Pulmonary artery endothelial cell (primary cell): ENCODE measurements at places on chromosomes 6 and 20.
A peak's percentile ranks its signal among the peaks of the same experiment; 100 is the strongest.

GRCh38 chr20:3681931-3682781 lies at the start of gene ADAM33:
ADAM33 (minus strand) TSS chr20:3682010; CDS start chr20:3682004, 6 bp downstream.
- no peak for DNase-seq

- no peak for DNase-seq
These were observed 25.1 kb downstream of the RRAGD start for GRCh38 chr6:89386917-89387491.

DNA sequence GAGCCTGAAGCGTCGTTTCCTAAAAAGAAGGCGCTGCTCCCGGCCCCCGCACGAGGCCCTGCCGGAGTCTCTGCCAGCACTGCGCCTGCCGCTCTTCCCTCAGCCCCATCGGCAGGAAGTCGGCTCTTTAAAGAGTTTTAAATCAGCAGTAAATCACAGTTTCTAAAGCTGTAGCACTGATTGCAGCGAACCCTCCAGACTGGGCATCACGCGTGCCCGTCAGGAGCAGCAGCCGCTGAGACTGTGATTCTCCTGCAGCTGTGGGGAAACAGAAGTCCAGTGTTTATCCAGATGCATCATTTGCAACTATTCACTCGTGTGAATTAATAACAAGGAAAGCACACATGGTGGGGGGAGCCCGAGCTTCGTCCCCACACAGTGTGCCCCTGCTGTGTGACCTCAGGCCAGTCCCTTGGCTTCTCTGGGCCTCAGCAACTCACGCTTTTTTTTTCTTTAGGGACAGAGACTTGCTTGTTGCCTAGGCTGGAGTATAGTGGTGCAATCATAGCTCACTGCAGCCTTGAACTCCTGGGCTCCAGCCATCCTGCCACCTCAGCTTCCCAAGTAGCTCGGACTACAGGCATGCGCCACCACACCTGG lies 28.3 kb downstream of the DLL1 start:
- no peak for DNase-seq

DNA sequence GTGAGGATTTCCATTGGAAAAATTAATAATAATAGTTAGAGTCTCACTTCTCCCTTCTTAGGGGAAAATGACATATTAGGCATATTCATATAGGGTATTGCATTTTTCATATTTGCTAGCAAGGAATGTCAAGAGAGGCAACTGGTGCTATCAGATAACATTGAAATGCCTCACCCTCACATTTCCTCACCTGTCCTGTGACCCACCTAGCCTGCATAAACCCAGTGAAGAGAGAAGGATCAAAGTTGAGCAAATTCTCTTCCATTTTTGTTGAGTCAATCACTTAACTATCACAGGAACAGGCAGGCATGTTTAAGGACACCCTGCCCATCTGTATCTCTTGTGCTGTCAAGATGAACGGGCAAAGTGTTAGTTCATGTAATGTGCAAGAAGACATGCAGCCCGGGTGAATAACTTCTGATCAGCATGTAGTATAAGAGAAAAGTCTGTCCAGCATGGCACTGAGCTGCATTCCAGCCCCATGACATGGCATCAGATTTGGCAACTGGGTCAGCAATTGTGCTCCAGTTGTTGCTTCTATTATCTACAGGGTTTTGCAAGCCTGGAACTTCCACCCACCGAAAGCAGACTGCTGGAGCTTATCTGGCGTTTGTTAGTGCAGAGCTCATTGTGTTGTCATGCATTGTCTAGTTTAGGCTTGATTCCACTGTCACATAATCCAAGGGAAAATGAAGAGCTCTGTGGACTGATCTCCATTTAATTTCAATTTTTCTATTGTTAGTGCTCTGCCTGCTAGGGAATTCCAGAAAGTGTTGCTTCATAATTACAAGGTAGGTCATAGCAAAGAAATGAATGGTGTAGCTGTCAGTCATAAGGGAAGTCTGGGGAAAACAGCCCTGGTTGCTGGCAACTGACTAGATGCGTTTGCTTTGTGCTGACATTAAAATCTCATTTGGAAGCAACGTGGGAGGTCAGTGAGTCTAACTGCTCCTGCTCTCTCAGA lies 138.4 kb upstream of the TNFAIP3 start:
- DNase-seq: peak; percentile 26

GRCh38 chr6:15491255-15491985 lies 171.4 kb downstream of the DTNBP1 start:
- DNase-seq: peak; percentile 10

DNA sequence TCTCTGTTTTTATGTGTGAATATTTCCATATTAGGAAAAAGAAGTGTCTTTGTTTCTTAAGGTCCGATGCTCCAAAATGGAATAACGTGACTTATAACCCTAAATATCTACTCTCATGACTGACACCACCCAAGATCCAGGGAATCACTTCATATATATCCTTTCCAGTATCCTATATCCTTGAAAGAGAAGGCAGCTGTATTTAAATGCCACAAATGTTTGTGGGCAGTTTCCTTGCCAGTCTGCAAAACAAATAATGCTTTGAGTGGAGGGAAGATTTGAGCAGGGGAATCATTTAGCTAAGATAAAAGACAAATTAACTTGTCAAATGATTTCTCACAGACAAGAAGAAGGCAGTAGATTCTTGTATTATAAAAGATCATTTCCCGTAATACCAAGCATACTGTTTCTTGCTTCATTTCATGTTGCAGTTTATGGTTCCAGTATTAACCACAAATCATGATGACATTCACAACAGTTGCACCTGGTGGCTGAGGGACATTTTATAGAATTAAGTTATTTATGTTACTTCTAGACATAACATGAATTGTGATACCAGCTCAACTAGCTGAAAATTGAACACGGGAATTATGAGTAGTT lies 30.0 kb upstream of the FABP7 start:
- no peak for DNase-seq

DNA sequence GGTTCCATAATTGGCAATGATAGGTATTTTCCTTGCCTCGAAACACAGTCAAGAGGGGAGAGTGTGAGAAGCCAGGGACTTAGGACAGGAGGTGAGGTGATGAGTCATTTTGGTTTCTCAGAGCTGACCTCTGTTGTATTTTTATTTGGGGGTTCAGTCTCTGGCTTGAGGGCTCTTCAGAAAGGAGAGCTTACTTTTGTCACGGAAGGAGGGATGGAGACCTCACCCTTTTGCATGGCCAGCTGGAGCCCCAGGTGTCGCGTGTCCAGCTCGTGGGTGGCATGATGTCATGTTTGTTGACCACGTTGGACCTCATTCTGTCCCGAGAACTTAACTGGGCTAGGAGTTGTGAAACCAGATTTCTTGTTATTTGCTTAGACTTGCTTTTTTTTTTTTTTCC lies 293.9 kb downstream of the QKI start:
- no peak for DNase-seq

DNA sequence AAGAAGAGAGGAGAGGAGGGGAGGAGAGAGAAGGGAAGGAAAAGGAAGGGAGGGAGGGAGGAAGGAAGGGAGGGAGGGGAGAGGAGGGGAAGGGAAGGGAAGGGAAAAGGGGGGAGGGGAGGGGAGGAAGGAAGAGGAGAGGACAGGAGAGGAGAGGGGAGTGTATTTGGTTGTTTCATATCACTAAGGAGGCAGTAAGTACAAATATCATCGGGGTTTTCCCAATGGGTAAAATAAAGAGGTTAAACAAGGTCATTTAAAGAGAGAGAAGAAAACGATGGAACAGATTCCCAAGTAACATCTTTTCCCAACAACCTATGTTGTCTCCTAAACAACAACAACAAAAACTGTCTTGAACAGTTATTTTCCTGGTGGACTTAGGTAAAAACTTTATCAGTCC lies 43.6 kb downstream of the MBOAT1 start:
- no peak for DNase-seq

DNA sequence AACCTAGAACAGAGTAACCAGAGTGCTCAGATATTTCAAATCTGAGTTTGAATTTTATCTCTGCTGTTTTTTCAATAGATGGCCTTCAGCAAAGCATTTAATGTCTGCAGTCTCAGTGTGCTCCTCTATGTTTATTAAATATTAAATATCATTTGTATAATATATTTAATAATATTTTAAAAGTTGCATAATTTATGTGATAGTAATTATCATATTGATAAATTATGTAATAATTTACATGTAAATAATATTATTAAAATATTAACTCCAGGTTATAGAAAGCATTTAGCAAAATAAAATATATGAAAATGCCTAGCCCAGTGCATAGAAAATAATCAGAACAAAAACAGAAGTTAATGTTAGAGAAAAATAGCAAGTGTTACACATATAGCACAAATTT lies 930.0 kb upstream of the SLC35B3 start:
- no peak for DNase-seq

- no peak for DNase-seq
These were observed 37.6 kb downstream of the HMGN3 start for GRCh38 chr6:79196912-79197311.

DNA sequence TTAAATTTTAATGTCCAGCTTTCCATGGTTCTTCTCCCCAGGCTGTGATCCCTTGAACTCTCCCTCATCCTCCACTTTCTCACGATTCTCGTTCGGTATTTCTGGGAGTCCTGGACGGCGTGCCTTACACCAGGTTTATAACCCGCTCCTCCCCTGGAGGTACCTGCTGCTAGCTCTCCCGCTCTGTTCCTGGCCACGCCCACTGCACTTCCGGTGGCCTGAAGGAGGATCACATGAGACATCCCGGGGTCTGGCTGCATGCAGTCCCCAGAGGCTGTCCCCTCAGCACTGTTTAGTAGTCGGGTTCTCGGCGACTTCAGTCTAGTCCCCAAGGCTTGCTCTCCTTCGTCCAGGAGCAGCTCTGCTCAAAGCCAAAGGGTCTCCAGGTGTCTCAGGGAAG lies 28.4 kb upstream of the GCLC start:
- DNase-seq: no peak

DNA sequence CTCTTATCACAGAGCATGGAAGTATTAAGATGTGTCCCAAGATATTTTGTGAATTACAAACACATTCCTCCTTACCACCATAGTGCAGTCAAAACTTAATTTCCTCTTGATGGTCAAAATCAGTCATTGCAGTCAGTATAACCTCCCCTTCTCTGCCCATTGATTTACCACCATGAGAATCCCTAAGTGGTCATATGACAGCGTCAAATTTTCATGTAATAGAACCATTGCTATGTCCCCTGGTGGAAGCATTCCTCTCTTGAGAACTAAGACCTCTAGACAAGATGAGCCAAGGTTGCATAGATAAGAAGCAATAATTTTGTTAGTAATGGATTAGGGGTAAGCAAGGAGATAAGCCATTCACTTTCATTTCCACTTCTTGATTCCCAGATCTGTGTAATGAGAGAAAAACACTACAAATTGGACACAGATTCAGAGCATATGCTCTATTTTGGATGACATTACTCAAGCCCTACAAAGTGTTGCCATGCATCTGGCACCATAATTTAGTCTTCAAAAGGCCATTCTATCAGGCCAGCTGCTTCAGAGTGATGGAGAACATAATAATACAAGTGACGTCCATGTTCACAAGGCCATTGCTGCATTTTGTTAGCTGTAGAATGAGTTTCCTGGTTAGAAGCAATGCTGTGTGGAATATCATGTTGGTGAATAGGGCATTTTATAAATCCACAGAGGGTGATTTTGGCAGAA lies 49.6 kb upstream of the PDE7B start:
- no peak for DNase-seq

DNA sequence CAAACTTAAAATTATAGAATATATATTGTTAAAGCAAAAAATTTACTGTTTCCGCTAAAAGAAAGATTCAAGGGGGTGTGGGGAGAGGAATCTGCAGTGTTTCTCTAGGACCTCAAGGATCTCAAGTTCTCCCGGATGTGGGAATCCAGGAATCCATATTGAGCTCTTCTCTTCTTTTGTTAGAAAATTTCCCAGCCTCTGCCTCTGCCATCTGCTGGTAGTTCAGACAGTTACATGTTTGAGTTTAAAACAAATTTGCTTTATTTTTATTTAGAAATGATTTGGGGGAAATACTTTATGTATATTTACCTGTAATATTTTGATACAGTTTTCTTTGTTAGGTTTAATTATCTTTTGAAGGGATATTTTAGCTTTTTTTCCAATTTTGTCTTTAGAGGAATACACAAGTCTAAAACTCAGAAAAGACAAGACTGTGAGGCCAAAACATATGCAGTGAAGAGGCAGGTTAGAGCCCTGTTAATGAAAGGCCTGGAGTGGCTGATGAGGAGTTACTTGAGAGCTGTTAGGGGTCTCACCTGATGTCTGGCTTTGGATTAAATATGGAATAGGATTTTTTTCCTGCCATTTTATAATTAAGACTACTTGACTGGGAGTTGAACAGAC lies 268.8 kb downstream of the ARID1B start:
- DNase-seq: peak; percentile 13

- no peak for DNase-seq
These were observed 5.9 kb downstream of the EEF1A2 start for GRCh38 chr20:63492982-63493381.

- no peak for DNase-seq
These were observed 189.0 kb downstream of the NFATC2 start for GRCh38 chr20:51353491-51353890.

DNA sequence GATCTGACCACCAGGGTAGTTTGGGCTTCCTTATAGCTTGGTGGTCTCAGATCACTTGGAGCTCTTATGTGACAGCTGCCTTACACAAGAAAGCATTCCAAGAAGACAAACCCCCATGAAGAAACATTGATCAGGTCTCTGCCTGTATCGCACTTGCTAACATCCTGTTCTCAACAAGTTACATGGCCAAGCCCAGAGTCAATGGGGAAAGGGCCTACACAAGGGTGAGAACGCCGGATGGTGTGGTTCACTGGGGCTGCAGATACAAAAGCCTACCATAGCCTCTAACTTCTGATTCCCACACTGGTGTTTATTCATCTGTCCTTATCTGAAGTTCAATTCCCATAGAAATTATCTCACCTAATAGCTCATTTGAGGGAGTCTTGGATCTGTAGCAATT lies 235.5 kb downstream of the SYNDIG1 start:
- DNase-seq: no peak

DNA sequence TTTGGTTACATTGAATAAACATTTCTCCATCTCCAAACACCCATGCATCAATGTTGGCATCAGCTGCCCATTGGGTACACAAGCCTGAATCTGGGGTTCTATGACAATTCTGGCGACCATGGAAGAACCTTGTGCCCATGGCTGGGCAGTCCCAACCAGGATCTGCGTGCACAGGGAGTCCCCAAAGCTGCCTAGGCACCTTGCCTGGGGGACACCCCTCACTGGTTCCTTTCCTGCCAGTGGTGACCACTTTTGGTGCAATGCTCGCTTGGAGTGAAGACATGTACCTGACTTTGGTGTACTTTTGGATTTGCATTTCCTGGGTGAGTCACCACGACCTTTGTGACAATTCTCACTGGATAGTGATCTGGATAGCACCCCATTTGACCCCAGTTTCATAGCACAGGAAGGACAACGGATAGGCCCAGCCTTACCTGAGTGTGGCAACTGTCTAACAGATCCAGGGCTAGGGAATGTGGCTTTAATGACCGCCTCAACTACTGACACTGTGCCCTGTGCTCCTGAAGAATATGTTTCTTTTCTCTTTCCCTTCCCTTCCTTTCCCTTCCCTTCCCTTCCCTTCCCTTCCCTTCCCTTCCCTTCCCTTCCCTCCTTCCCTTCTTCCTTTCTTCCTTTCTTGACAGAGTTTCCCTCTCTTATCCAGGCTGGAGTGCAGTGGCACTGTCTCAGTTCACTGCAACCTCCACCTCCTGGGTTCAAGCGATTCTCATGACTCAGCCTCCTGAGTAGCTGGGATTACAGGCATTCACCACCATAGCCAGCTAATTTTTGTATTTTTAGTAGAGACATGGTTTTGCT lies 7.1 kb downstream of the SPINT3 start:
- no peak for DNase-seq

GRCh38 chr20:41540918-41541317 lies 77.3 kb downstream of the CHD6 start:
- DNase-seq: no peak

GRCh38 chr6:28814032-28814976 lies 109.5 kb downstream of the TRIM27 start:
- DNase-seq: no peak
